Astrocyte of the cerebellum (primary cell): ENCODE measurements at places on chromosomes 2 and 18.

- DNase-seq, result no peak
Measured at GRCh38 chr18:22489704-22490103, 72.0 kb upstream of the CTAGE1 start.

DNA sequence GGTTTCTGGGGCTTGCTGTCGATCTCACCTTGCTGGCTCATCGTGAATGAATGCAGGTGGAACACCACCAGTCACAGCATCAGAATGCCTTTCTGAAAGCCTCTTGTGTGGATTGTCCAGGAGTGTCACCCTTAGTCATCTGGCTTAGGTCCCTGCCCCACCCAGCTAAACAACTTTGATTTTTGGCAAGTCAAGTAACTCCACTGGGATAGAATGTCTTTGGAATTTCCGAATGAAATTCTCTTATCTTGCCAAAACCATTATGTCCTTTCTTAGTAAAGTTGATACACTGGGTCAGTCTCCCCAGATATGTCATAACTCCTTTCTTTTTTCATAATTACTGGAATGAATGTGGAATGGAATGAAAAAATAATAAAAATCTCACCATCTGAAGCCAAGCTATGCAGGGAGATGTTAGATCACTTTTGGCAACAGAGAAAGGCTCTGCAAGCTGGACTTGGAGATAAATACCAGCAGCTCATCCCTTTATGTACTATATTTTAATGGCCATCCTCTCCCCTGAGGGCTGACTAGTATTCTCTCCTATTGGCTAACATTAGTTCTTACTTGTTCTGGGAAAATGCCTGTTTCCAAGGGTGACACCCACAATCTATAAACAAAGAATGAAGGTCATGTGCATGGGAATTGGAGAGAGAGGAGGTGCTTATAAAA, 35.4 kb downstream of the INSIG2 start:
- peak; percentile 56 for DNase-seq

DNA sequence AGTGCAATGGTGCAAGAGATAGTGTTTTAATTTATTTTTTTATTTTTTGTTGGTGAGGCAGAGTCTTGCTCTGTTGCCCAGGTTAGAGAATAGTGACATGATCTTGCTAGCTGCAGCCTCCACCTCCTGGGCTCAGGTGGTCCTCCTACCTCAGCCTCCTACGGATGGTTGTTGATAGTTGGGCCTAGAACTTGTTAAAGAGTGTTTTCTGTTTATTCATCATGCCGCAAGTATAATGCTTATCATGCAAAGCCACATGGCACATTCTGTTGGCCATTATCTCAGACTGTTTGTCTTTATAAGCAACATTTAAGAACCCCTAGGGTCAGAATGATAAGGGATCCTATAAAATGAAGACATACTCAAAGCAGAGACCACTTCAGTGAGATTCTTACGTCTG, 1.7 kb downstream of the UGGT1 start:
- no peak for DNase-seq

GRCh38 chr2:123073371-123073770, 951.7 kb upstream of the CNTNAP5 start:
- DNase-seq, result no peak

- DNase-seq, result no peak
Measured at GRCh38 chr2:71609441-71609840, 156.1 kb downstream of the DYSF start.

DNA sequence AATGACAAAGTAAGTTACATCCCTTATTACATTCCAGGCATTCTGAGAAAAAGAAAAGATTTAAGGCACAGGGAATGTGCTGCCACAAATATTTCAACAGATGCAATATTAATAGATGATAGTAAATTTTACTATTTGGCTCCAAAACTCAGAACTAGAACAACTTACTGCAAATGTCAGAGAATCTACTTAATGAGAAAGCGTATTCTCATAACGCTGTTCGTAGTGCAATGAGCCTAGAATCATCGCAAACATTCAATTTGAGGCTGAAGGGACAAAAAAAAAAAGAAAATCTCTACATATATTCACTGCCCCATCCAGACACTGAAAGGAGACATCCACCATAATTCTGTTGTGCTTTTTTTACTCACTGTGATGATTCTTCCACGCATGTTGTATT, 272.1 kb upstream of the DOK6 start:
- no peak for DNase-seq

DNA sequence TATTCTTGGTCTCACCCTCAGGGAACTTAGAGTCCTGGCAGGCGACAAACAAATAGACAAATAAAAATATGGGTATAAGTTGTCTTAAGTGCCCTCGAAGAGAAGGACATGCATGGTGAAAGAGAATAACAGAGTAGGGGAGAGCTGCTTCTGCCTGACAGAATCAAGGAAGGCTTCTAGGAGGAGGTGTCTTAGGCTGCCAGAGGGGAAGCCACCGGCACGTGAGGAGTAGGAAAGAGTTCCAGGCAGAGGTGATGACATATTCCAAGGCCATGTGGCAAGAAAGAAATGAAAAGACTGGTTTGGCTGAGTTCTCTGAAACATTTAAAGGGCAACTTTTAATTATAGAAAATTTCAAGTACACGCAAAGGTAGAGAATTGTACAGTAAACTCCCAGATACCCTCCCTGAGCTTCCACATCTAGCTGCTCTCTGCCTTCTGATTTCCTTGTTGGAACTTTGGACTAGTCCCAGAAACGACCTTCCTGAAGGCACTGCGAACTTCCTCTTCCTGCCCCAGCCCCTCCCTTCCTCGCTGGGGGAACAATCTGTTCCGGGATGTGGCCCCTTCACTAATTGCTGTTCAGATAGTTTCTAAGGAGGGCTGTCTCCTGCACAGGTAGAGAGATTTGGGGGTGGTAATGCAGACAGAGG, 91.7 kb downstream of the DYSF start:
- no peak for DNase-seq

GRCh38 chr2:127605691-127606263, 40.2 kb upstream of the GPR17 start:
- no peak for DNase-seq

DNA sequence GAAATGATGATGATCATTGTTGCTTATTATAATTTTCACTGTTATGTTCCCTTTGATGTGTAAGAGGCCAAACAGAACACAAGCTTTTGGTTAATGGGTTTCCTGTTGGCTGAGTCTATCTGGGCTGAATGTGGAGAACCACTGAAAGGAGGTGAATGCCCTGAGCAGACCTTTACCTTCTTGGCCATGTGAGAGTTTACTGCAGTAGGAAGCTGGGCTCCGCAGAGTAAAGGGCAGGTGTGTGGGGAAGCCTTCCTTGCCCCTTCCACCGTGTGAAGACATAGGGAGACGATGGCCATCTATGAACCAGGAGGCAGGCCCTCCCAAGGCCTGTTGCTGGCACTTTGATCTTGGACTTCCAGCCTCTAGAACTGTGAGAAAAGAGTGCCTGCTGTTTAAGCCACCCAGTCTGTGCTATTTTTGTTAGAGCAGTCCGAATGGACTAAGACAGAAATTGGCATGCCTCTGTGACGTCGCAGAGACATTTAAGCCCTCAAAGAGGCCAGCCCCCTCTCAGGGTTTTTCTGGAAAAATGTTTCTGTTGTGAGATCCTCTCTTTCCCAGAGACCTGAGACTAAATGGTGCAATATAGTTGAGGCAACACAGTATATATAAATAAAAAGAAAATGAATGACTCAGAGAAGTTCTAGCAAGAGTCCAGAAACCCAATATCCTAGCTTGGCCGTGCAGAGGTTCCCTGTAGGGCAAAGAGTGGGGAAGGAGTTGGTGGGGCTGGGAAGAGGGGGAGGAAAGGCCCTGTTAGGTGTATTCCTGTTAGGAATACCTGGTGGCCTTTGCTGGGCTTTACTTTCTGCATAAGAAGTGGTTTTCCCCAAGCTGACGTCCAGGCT, 121.9 kb upstream of the LGALSL start:
- no peak for DNase-seq

GRCh38 chr2:122078451-122078850, 323.0 kb downstream of the TSN start:
- no peak for DNase-seq

DNA sequence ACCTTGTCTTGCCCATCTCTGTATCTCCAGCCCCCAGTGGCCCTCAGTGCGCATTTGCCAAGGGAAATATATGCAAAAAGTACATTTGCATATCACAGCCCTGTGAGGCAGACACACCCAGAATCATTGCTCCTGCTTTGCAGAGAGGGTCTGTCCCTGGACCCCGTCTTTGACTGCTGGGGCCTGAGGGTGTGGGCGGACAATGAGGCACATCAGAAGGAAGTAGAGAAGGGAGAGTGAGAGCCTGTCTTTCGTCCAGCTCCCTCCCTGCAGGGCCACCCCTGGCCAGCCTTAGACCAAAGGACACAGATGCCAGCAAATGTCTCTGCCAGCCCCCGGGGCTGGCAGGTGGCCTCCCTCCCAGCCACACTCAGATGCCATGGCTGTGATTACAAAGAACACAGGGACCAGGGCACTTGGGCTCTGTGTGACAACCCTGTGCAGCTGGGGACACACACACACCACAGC, 516.2 kb upstream of the MYT1L start:
- DNase-seq, result no peak

DNA sequence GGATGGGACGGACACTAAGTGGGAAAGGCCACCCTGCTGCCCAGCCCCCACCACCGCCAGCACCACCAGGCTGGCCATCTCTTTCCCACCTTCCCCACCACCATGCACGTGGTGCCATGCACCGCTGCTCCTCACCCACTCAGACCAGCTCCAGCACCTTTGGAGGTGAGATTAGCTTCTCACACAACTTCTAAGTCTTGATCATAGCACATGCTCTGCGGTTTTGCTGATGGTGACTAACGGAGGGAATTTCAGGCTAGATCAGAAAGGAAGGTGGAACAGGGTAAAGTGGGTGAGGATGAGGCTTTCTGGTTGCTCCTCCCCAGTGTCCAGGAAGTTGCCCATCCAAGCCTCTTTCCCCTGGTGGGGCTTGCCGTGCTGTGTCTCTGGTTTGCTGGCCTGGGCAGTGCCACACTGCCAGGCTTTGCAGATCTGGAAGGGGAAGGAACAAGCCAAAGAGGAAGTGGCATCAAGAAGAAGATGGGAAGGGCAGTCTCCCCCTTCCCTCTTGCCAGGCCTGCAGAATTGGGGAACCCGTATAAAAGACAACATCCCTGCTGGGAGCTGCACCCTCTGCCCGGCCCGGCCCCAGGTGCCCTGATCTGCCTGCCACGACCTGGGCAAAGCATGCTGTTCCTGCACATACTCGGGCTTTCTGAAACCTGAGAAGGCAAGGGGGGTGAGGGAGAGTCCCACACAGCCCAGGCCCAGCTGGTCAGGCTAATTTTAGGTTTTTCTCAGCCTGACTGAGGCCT, 44.3 kb upstream of the CAB39 start:
- no peak for DNase-seq

GRCh38 chr2:173359231-173359630, 4.6 kb downstream of the CDCA7 start:
- DNase-seq, result no peak

GRCh38 chr2:124489686-124490085, 464.6 kb downstream of the CNTNAP5 start:
- DNase-seq, result no peak

GRCh38 chr2:129656081-129656598, 323.3 kb upstream of the RAB6C start:
- DNase-seq, result no peak

DNA sequence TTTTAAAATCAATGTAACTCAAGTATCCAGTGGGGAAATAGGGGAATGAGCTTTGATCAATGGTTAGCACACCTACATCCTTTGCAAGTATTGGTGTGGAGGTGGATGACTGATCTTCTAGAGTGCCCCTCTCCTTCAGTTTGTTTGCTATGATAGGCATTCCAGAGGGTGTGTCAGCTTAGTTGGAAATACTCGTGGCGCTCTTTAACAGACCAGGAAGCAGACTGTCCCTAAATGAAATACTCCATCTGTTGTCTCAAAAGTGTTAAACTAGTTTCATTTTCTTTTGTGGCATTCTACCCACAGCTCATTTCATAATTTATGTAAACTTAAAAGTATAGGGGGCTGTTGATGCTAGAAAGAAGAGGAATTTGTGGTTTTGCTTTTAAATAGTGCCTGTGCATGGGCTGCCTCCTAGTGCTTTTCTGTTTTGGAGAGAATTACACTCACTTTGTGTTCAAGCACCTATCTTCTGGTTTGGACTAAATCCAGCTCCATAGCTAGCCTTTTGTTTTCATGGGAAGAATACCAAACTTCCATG, 66.2 kb downstream of the STAT1 start:
- DNase-seq, result peak; percentile 93

DNA sequence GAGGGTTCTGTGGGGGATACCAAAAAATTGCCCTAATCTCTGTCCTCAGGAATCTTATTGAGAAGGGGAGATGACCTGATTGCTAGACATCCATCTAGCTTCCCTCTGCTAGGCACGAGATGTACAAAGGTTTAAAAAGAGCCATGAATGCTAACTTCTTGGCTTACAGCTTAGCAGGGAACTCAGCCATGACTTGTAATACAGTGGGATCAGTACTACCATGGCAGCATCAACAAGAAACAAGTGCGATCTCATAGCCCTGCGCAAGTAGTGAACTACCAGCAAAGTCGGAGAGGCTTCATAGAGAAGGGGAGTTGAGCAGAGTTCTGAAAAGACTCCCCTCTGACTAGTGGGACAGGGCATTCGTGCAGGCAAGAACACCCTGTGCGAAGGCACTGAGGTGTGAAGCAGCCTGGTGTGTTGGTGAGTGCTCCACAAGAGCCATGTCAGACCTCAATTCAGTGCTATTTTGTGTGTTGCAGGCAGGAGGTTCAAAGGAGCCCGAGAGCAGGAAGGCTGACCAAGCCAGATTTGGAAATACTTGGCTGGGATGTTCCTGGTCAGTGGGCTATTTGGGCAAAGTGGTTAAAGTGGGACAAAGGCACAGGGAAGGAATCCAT, 130.0 kb downstream of the FMNL2 start:
- no peak for DNase-seq

DNA sequence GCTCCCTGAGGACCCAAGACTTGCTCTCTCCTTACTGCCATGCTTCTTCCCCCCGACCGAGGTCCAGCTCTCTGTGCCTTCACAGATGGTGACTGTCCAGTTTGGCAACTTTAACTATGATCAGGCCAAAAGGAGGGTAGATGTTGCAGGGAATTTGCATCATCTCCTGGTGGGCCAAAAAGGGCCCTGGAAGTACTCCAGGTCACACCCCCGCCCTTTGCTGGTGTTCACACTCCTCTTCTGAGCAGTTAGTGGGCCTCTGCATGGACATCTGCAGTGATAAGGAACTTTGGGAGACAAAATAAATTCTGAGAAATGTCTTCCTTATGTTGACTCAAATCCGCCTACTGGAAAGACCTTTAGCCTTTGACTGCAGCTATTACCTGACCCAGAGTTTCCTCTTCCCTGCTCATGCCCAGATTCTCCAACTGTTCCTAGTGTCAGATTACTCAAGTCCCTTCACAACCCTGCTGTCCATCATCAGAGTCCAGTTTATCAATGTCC, 234.4 kb downstream of the LOXHD1 start:
- no peak for DNase-seq

GRCh38 chr18:10689236-10690034, 163.6 kb downstream of the NAPG start:
- no peak for DNase-seq
